ENCODE measurements at places on chromosomes 13 and 19. TPM values are rescaled to one million over a fixed set of nuclear protein-coding genes. Genes with fewer than 3 reads are reported as not detected.

GRCh38 chr13:93147298-93147645 lies 79.3 kb upstream of the GPC6 start:
- no peak for DNase-seq

- DNase-seq: no peak
Observed at GRCh38 chr13:96252903-96253302, 163.0 kb downstream of the HS6ST3 start.

GRCh38 chr13:90562443-90562842 lies 785.0 kb upstream of the MIR17HG start:
- DNase-seq: no peak

DNA sequence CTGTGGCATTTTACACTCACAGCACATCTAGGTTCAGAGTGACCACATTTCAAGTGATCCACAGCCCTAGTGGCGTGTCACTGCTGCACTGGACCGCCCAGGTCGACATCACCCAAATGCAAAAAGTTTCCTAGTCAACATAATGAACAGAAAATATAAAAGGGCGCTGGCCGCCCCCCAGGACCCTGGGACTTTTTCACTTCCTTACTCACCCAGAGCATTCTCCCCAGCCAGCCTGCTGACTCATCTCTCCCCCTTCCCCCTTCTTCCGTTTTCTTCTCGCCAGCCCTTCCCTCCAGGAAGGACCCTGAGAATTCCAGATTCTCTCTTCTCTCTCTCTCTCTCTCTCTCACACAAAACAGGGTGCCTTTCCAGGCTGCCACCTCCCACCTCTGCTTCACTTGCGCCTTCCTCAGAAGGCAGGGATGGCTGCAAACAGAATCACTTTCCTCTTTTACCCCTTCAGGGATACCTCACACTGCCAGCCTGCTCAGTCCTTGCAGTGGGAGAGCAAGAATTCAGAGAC lies 21.0 kb upstream of the GRWD1 start:
- DNase-seq: no peak

DNA sequence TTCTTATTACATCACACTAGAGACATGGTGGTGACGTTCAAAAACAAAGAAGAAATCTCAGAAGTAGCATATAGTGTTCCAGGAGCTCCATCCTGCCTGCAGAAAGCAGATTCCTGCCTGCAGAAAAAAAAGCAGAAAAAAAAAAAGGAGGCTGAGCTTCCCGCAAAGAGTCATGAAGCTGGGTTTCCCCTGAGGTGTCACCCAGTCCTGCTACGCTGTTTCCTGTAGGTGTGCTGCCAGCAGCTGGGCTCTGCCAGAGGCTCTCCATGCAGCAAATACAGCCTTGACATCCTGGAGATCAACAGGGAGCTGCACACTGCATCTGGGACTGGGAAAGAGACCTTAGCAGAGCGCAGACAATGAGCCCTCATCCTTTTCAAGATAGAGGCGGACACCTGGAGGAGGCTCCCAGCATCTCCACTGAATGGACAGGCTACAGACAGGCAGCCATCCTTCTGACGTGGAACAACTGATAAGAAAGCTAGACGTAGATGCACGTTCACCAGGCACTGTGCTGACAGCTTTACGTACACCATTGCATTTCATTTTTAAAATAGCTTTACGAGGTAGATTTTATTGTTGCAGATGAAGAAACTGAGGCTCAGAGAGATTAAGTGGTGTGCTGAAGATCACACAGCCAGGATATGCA lies 350.9 kb downstream of the FOXO1 start:
- no peak for DNase-seq

DNA sequence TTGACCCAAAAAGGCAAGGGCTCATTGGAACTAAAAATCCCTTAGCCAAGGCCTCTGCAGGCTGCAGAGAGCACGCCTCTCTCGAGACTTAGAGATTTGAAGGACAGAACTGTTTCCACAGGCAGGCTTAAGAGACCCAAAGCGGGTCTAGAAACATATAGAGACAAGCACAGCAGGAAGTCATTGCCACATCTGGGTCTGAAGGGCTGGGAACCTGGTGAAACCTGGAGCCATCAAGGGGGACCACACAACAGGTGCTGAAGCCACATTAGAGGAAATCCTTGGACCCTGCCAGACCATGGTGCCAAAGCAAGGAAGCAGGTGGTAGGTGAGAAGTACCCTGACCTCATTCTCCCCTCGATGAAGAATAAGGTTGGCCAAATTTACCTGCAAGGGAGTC lies 33.8 kb upstream of the LRCH1 start:
- no peak for DNase-seq

GRCh38 chr13:109151696-109152095 lies 522.3 kb downstream of the MYO16 start:
- DNase-seq: no peak

GRCh38 chr19:555474-555808 lies 11.6 kb downstream of the GZMM start:
- no peak for DNase-seq

- DNase-seq: no peak
Observed at GRCh38 chr13:109652531-109652930, 133.9 kb downstream of the IRS2 start.

ZNF85 gene
- 4.8 TPM for total RNA-seq

Data from sciatic nerve (tissue), 2 donors.